GM23248 (cell line): ENCODE measurements at places on chromosomes 4 and X.

DNA sequence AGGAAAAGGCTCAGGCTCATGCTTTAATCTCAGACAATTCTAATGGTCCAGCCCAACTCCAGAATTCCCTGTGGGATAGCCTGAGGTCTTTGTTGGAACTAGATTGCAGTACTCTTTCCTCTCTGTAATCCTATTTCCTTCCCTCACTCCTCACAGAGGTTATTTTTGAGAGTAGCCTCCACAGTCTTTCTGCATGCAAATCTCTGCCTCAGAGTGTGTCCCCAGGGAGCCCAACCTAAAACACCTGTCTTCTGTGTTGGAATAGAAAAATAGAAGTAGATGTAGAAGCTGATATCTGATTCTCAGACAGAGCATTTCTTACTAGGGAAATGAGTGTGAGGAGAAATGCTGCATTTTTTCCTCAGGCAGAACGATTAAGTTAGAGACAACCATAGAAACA, 915.5 kb upstream of the EPHA5 start:
- no peak for DNase-seq

- no peak for DNase-seq
These were observed 107.8 kb downstream of the ANK2 start for GRCh38 chr4:113157086-113157857.

- DNase-seq: no peak
These were observed 10.6 kb upstream of the TLR8 start for GRCh38 chrX:12895866-12896265.

DNA sequence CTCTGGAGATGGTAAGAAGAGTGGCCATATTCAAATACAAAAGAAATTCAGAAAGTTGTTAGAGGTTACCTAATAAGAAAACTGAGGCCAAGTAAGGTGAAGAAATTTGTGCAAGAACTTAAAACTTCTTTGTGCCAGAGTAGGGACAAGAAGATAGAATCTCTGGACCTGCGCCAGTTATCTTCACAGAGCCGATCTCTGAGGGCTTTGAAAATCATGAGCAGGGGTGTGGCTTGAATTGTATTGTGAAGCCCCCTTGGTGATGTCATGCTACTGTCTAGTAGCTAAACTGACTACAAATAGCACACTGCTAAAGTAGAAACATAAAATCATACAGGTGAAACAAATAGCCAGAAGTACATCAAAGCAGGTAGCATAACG, 184.6 kb downstream of the UGT8 start:
- DNase-seq: peak; percentile 5

- DNase-seq: no peak
These were observed 53.6 kb downstream of the DDX60 start for GRCh38 chr4:168264903-168265302.

GRCh38 chrX:15816886-15817285, 26.6 kb downstream of the ZRSR2 start:
- no peak for DNase-seq

- peak; percentile 53 for DNase-seq
These were observed 230.6 kb downstream of the NSUN7 start for GRCh38 chr4:40980318-40980883.

GRCh38 chrX:35499071-35499862, 298.9 kb upstream of the MAGEB16 start:
- no peak for DNase-seq

- no peak for DNase-seq
These were observed 140.9 kb upstream of the KLF3 start for GRCh38 chr4:38523054-38523453.

DNA sequence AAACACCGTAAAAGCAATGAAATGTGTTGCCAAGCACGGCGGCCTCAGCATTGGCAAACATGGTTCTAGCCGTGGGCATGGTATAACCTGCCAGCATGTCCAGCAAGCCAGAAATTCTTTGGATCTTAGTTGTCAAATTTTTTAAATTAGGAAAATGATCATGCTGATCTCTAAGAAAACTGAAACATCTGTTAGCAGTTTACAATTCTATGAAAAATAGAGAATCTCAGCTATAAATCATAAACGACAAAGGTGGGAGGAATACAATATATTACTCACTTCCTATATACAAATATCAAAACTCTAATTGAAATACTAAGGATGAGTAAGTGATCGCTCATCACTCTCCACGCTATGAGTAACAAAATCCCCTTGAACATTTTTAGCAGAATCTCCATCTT, 130.3 kb downstream of the ADGRA3 start:
- DNase-seq: peak; percentile 68

- peak; percentile 96 for DNase-seq
These were observed 23.2 kb upstream of the AASDH start for GRCh38 chr4:56410247-56411062.

DNA sequence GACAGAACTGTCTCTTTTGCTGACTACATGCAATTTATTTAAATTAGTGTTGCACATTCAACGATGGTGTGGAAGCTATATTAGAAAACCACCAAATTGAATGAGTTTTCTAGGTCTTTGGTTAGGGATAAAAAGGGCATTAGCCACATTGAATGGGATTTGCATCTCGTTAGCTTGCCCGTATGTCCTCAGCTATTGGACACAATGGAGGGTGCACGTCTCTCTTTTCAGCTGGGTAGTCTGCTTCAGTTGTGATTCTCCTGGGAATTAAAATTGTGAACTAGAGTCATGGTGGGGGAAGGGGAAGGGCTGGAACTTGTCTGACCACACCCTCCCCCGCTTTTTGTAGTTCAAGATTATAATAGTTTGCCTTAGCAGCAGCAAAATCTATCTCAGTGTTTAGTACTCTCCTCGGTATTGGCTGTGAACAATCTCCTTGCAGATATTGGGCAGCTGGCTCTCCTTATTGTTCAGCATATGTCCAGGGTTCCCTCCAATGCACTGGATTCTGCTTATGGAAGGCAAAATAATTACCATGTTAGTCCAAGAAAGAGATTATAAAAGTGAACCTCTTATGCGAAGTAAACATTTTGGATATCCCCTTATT, 23.3 kb downstream of the TRIM2 start:
- DNase-seq: no peak

DNA sequence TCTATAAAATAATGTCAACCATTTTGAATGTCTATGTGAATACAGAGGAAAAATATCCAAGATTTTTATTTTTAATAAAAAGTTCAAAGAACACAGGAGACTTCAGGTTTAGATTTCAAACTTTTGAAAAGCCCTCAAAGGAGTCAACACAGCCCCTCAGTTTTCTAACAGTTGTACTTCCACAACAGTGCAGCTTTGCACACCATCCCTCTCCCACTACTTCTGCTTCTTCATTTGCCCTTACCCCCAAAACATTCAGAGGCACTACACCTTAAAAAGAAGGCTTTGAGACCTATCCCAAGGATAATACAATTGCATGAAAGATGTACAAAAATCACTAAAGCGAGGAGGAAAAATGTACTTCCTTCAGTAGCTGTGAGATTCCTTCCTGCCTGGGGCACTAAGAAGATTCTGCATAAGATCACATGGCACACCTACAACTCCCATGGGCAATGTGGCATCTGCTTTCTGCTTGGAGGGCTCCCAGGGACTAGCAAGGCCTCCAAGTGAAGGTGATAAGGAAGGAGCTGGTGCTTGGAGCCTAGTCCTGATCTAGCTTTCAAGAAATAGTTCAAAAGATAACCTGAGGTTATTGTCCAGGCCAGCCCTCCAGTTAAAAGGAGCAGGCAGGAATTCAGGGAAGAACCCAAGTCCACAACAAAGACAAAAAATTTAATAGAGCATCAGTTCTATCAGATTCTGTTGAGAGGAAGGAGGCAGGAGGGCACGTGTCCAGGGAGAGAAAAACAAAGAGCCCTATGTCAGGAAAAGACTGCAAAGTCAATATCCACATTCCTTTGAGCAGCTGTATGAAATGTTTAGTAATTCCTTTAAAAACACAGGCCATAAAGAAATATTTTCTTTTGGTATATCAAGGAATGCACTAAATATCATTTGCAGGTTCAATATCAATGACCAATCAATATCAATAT, 19.1 kb downstream of the ARAP2 start:
- DNase-seq: no peak

DNA sequence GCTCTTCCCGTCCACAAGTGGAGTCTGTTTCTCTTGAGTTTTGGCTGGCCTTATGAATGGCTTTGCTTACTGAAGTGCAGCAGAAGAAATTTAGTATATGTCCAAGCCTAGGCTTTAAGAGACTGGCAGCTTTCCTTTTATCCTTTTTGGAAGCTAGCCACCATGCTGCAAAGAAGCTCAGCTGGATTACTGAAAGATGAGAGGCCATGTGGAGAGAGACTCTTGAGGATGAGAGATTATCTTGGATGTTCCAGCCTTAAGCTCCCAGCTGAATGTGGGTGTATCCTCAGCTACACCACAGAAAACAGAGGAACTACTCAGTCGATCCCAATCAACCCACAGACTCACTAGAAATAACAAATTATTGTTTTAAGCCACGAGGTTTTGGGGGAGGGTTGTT, 12.5 kb downstream of the CCNG2 start:
- peak; percentile 43 for DNase-seq

DNA sequence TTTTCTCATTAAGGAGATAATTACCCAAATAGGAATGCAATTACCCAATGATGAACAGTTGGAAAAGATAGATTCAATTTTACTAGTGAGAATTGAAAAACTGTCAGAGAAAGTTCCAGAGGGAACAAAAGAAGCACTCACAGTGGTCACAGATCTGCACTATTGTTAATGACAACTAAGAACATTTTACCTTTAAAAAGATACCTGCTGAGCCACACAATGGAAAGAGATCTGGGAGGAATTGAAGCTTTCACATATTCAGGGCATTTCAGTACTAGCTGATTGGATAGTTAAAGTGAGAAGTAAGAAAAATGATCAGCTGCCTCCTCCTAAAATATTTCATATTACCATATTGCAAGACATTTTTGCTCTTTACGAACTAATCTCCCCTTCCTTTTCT, 1822.2 kb downstream of the STIM2 start:
- DNase-seq: no peak

DNA sequence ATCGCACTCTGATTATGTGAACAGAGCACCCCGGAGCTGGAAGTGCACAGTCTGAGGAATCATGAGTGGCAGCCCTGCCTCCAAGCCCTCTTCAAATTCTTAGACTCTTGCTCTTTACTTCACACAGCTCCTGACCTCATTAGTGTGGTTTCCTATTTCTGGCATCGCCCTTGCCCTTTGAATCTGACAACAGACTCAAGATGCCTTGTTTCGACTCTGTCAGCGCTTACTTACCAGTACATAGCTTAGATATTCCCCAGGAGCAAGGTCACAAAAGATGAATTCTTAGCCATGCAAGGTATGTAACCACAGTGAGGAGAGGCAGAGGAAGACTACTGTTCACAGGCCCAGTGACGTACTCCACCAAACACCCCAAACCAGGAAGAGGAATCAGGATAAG, 167.2 kb downstream of the KDR start:
- peak; percentile 7 for DNase-seq

DNA sequence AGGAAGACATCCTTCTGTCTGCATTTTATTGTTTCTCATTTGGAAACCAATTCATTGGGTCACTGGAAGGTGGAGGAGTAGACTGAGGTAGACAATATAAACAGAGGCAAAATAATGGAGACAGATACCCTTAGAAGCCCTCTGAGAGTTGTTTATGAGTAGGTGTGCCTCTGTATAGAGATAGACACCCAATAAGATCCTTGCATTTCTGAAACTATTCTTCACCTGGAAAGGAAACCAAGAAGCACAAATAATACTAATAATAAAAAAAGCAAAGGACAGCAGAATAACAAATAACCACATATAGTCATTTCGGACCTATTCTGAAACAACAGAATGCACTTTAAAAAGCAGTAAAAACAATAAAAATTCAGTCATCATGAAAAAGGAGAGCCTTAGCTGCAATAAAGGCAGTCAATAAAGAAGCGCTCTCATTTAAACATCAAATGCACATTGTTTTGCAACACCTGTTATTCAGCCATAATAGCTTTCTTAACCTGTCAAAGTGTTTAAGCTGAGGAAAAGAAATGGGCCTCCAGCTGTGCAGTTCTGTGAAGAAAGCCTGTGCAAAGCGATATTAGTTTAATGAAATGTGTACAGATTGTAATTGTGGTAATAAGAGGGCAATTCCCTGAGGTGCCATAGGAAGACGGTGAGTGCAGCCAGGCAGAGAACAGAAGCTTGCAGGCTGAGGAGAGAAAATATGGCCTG, 904.2 kb downstream of the STPG2 start:
- DNase-seq: no peak

GRCh38 chrX:103382877-103383276, 6.5 kb downstream of the BEX3 start:
- no peak for DNase-seq

DNA sequence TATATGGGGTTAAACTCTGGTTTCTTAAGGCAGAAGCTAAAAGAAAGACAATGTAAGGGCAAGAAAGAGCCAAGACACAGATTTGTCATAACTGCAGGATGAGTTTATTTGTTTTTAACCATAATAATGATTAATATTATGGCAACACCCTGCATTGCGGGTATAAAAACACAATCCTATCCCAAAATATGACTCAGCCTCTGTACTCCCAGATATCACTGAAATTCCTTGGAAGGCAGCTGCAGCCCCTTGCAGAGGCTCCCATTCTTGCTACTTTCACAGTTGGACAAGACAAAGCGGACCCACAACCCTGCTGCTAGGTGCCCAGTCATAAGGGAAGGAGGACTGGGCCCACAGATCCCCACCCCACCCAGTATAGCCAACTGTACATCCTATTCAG, 20.4 kb upstream of the FGF16 start:
- DNase-seq: peak; percentile 57

GRCh38 chrX:55801811-55802210, 84.3 kb downstream of the RRAGB start:
- no peak for DNase-seq

DNA sequence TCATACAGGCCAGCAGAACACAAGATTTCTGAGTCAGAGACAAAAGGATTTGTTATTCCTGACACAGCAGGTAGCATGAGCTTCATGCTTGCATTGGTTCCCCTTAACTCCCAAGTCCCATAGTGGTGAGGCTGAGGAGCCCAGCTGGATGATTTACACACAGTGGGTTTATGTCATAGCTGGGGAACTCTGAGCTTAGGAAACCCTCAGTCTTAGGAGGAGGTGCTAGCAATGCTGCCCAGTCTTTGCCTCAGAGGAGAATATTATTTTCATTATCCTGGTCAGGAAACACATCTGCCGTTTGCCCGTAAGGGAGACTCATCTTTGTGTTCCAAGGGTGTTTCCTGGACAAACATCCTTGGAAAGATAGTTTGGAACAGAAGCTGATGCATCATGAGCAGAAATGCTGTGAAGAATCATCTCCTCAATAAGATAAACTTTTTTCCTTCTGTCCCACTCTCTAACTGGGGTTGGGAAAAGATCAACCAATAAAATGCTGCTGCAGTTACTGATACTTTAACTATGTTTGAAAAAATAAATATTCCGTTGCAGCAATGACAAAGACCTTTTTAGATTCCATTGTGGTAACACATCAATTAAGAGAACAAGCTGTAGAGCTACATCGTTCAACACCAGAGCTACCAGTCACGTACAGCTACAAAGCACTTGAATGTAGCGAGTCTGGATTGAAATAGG, 146.8 kb downstream of the DCLK2 start:
- peak; percentile 94 for DNase-seq

GRCh38 chr4:59979061-59979460, 1221.1 kb upstream of the ADGRL3 start:
- DNase-seq: no peak

GRCh38 chr4:156146571-156146970, 192.9 kb upstream of the CTSO start:
- DNase-seq: no peak
